ENCODE measurements at places on chromosomes 4 and X.

DNA sequence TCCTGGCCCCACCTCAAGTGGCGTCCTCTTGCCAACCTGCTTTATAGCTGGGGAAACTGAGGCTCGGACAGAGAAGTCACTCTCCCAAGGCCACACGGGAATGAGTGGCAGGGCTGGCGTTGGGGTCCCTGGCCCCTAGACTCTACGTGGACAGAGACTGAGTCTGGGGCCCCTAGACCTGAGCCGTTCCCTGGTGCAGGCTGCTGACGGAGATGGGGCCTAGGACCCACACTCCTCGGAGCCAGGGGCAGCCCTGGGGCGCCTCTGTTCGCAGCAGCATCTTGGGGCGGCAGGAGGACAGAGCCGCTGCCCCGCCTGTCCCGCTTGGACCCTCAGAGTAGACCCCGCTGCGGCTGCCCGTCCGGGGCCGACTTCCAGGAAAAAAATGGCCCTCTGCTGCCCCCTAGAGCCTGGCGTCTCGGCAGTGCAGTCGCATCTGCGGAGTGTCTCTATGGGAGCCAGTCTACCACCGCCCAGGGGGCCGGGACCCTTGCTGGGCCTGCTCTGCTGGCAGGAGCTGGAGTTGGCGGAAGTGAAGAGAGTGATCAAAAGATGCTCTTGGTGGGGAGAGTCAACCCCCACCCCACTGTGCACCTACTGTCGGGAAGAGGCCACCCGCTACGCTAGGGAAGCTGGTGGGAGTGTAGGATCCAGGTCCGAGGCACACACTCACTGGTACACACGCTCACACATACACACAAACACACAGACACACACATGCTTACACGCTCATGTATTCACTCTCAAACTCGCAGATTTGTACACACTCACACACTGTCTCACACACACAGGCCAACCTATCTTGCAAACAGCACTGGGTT lies 220.1 kb downstream of the AFAP1 start:
- peak; percentile 78 for DNase-seq

DNA sequence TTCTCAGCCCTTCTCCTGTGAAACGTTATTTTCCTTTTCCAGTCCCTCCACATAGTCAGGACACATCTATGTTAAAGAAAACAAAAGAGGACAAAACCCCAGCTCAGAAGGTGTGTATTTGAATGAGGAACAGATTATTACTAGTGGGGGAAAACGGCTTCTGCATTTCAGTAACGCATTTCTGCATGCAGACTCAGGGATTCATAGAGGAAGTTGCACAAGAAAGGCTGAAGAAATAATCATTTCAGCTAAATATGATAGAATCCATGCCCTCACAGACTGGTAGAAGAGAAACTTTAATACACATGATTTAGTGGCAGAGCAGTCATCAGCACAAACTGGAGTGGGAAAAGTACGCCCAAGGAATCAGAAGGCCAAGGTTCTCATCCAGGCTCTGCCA lies 270.8 kb upstream of the FGF13 start:
- DNase-seq: no peak

GRCh38 chr4:67035986-67036385 lies 509.3 kb downstream of the CENPC start:
- DNase-seq: no peak

DNA sequence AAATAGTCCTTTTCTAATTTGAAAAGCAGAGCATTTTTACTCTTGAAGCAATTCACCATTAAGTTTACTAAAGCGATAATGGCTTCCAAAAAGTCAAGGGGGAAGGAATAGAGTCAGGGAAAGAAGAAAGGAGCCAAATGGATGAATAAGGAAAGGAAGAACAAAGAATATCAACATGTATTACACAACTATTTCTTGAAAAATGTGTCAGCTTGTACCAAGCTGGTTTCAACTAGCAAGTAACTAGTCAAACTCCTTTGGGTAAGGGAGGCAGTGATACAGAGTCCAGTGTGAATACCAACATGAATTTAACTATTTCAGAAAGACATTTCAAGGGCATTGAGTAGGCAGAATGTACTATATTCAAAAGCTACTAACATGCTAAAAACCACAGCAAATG lies 112.1 kb downstream of the ARHGAP6 start:
- no peak for DNase-seq

GRCh38 chr4:68995292-68995691 lies 43.7 kb upstream of the UGT2A3 start:
- DNase-seq: no peak

- no peak for DNase-seq
These were observed 22.2 kb downstream of the SCOC start for GRCh38 chr4:140395668-140396067.

DNA sequence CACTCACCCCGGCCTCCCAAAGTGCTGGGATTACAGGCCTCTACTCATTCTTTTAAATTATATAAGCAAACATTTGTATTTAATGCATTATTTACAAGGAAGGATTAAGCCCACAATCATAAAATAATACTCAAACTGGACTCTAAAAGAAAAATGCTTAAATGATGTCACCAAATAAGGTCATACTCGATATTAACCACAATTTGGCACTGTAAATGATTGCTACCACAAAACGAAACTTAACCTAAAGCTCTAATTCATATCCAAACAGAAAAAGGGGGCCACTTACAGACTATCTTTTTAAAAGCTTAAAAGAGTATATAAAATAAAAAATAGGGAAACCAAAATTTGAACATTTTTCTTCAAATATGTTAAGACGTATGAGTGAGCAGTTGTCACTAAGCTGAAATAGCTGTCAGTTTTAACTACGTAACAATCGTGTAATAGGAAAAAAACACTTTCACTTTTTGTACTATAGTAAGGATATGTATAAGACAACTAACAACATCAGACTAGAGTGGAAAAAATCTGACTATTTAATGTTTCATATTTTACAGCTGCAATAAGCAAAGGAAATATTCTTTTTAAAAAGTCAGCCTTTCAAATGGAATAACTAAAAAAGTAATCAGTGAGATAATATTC lies 108.2 kb upstream of the GPR34 start:
- no peak for DNase-seq

- DNase-seq: no peak
These were observed 29.6 kb downstream of the MCUB start for GRCh38 chr4:109589605-109590004.

DNA sequence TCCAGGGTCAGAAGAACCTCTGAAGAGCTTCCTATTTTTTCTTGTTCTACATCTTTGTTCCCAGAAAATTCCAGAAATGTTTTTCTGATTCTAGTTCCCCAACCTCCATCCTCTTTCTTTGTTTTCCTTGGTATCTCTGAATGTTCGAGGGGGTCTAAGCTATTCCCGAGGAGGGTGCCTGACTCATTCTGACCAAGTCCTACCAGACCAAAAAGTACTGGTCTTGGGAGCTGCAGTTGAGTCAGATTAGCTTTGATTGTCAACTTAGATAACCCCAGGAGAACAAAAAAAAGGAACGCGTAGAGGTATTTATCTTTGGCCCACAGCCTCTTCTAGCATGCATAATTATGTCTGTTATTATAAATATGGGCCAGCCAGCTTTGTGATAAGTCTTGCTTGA lies 12.1 kb upstream of the TENM3 start:
- no peak for DNase-seq

DNA sequence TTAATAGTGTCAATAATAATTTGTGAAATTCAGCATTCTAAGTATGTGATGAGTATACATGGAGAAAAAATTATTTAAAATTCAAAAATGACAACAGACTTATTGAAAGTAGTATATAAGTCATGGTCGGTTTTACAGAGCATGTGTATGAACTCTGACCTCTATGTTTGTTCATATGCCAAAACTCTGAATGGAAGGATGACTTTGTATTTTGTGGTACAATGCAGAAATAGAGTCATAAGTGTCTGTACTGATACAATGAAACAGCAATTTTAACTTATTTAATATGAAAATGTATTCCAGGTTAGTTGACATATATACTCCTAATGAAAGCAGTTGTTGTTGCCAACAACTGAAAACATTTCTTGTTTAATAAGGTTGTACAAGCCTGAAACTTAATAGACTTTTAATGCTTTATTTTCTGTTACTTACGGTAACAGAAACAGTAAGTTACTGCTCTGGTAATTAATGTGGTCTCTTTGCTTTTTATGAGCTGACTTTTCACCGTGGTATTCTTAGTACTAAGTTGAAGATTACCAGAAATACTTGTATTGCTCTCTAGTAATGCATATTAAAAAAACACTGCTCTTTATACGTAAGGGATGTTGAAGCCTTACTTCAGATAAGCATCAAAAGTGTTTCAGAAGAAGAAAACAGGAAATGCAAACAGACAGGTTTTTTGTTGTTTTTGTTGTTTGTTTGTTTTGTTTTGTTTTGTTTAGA lies 1.9 kb downstream of the UBE2K start:
- DNase-seq: no peak

GRCh38 chr4:84908876-84909275 lies 57.6 kb downstream of the WDFY3 start:
- DNase-seq: no peak

DNA sequence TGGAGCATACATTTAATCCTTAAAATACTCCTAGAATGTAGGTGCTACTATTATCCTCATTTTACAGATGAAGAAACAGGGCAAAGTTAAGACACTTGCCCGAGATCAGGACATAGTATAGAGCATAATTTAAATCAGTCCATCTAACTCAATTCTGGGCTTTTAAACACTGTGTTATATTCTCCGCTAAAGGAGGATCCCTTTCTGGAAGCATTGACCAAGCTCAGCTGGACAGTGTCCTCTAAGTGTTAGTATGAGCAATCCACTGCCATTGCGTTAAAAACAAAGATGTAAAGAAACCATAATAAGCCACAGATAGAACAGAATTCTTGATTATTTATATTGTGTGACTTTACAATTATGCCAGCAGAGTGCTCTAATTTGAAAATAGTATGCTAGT lies 207.0 kb downstream of the ARHGAP24 start:
- no peak for DNase-seq

DNA sequence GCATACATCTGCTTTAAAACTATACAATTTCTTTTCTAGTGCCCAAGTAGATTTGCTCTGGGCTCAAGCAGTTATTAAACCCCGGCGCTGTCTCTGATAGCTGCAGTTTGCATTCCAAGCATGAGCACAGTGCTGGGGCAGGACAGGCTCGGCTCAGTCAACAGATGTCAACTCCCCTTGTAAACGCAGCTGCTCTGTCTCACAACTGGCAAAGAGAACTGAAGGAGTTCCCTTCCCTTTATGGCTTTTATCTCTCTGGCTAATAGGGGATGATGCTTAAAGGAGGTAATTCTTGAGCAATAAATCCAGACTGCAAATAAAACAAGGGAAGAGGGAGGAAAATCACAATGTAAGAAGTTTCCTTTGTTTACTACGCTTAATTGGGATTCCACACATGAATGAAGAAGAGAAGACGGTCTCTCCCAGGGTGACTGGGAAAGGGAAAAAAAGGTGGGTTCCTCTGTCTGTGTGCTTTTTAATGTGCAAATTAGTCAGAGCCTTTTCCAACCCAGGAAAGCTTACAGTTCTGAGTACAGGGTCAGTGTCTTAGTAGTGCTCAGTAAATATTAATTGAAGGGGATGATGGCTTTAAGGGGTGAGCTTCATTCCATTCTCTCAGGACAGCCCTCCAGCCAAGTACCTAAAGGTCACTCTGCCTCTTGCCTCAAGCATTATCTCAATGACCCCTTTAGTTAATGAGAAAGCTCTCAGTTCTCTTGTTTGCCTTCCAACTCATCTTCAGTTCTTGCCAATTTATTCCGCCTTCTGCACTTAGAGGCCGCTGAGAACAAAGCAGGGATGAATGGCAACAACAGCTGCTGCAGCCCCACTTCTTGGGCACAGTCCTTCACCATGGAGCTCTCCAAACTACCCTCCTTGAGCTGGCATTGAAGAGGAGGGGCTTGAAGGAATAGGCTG lies 155.7 kb upstream of the JADE1 start:
- DNase-seq: no peak

DNA sequence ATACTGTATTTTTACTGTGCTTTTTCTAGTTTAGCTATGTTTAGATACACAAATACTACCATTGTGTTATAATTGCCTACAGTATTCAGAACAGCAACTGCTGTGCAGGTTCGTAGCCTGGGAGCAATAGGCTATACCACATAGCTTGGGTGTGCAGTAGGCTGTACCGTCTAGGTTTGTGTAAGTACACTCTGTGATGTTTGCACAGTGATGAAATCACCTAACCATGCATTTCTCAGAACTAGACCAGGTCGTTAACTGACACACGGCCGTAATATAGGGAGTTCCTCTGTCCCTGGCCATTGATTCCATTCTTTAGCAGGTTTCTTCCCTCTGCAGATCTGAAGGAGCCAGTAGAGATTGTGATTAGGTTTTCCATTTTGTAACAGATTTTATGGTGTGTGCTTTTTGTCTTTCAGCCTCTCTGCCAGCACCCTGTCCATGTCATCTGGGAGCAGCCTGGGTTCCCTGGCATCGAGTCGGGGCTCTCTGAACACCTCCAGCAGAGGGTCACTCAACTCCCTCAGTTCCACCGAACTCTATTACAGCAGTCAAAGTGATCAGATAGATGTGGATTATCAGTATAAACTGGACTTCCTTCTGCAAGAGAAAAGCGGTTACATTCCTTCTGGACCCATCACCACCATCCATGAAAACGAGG lies 59.5 kb downstream of the CLDN22 start:
- no peak for DNase-seq

GRCh38 chr4:77586951-77587383 lies 18.7 kb upstream of the CXCL13 start:
- DNase-seq: peak; percentile 70

- DNase-seq: no peak
These were observed 8.5 kb downstream of the UNC5C start for GRCh38 chr4:95540227-95540626.

- DNase-seq: peak; percentile 74
These were observed 3.1 kb upstream of the NR3C2 start for GRCh38 chr4:148445071-148445859.

GRCh38 chrX:46837558-46838485 lies 979 bp downstream of the RP2 start:
- DNase-seq: no peak

DNA sequence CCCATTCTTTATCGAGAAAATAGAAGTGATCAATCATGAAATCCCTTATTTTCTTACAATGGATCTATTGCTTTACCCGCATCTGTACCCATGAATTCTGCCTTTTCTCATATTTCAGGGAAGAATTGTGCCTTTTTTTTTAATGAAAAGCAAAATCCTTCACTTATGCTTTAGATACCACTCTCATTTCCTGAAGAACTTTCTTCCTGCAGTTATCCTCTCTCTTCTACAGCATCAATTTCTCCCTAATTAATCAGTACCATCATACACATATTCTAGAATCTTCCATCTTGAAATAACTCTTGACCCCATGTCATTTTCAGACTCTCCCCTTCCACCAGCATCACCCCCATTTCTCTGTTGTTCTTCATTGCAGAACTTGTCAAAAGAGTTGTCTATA lies 26.6 kb downstream of the ARL9 start:
- no peak for DNase-seq

- DNase-seq: no peak
These were observed 142.3 kb upstream of the SLIT2 start for GRCh38 chr4:20109391-20109790.

DNA sequence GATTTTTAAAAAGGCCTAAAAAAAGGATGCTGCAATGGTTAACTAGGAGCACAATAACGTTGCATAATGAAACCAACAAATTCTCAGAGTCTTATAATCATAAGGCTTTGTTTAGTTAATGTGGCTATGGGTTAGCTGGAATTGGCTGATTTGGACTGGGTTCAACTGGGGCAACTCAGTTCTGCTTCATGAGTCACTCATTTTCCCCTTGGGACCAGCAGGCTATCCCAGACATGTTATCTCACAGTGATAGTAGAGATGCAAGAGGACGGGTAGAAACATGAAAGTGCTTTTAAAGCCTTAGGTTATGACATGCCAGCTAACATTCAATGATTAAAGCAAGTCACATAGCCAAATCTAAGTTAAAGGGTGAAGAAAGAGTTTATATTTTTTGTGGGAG lies 189.2 kb upstream of the GK2 start:
- no peak for DNase-seq
